ENCODE measurements at places on chromosomes 2 and 18.

GRCh38 chr2:237474442-237474911 is 12.6 kb upstream of the MLPH start:
- no peak for DNase-seq

DNA sequence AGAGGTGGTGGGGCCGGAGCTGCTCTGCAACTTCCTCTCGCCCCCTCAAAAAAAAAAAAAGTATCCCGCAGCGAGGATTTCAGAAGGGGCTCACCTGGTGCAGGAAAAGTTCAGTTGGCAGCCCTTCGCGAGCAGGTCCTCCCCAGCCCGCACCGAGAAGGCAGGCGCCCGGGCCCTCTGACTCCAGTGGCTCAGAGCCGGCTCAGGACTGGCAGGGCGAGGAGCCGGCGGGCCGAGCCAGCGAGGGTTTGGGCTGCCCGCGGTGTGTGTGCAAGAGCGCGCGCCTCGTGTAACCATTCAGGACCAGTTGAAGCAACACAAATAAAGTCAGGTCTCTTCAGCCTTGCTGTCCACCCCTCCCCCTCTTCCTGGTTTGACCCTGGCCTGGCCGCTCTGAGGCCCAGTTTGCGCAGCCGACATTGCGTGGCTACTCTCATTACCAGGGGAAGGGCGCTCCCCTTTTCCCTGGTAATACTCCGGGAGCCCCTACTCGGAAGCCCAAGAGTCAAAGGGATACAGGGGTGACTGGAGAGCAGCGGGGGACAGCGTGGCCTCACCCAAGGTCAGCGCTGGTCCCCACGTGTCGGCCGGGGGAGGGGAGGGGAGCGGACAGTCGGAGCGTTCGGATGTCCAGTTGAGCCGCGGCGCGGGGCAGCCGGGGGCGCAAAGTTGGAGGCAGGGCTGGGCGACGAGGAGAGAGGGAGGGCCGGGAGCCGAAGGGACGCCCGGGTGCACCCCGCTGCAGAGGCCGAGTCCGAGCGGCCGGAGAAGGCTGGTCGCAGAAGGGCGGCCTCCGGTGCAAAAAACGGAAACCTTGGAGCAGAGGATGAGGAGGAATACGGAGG is 12.3 kb downstream of the EN1 start:
- no peak for DNase-seq

- DNase-seq, result no peak
These were observed 175.2 kb upstream of the PKDCC start for GRCh38 chr2:41872646-41873045.

DNA sequence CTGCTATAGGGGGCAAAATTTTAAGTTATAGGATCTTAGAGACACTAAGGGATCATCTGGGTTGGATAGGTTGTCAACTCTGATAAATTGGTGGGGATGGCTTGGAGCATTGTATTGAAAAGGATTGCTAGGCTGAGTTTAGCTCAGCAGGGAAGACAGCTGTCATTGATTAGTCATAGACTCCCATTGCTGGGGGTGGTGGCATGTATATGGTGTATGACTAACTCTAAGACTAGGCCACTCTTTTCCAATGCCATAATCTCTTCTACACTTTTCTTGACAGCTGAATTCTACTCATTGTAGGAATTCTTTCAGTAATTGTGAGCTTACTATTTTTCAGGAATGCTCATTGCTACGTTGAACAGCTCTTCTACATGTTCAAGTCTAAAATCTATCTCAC is 81.3 kb upstream of the PELI1 start:
- no peak for DNase-seq

GRCh38 chr2:46198966-46199365 is 98.2 kb upstream of the EPAS1 start:
- DNase-seq, result no peak

- no peak for DNase-seq
These were observed 16.7 kb downstream of the RNF144A start for GRCh38 chr2:6933911-6934310.

DNA sequence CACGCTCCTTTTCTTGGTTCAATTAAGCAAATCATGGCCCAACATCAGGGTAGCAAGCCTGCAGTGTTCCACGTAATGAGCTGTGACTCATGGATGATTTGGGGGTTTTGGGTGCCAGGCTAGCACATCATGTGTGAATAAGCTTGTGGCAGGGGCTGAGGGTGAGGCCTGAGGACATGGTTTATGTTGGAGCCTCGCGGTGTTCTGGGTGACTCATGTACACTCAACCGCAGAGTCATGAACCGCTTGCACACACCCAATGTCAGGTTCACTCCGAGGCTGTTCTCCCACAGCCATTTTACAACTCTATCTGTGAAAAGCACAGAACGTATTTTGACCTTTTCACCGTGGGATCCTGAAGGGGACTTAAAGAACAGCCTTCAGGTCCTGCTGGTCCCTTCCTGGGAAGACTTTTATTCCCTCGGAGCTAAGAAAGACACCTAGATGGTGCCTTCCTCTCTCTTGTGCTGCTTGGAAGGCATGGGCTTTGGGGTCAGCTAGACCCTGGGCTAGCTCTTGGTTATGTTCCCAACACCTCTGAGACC is 139.9 kb upstream of the ZEB2 start:
- DNase-seq, result peak; percentile 94

- peak; percentile 92 for DNase-seq
These were observed 4.9 kb upstream of the TMEM200C start for GRCh38 chr18:5900262-5900661.

GRCh38 chr18:32529722-32530420 is 59.2 kb upstream of the GAREM1 start:
- DNase-seq, result no peak

GRCh38 chr2:127080938-127081755 is 25.8 kb downstream of the BIN1 start:
- no peak for DNase-seq

DNA sequence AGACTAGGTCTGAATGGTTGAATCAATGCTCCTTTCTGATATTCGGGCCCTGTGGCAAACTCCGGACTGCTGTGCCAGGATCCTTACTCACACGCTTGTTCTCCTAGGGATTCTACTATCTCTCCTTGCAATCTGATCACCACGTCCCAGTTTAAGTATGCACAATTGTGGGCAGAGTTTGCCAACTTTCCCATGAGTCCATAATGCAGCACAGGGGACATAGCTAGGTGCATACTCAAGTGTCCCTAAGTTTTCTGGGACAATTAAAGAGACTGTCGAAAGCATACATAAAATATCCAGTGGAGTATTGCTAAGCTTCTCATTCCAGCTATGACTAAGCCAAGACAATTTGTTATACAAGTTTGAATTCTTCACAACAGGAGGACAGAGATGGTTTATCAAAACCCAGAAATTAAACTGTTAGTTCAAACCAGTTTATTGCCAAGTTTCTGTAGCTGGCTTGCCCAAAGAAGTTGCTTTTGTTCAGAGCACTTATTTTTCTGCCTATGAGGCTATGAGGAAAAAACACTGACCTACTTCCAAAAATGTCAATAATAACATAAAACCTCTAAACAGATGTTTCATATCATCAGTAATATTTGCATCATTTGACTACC is 136.1 kb downstream of the EXOC6B start:
- DNase-seq, result no peak

GRCh38 chr2:235390108-235390815 is 103.6 kb upstream of the AGAP1 start:
- no peak for DNase-seq

DNA sequence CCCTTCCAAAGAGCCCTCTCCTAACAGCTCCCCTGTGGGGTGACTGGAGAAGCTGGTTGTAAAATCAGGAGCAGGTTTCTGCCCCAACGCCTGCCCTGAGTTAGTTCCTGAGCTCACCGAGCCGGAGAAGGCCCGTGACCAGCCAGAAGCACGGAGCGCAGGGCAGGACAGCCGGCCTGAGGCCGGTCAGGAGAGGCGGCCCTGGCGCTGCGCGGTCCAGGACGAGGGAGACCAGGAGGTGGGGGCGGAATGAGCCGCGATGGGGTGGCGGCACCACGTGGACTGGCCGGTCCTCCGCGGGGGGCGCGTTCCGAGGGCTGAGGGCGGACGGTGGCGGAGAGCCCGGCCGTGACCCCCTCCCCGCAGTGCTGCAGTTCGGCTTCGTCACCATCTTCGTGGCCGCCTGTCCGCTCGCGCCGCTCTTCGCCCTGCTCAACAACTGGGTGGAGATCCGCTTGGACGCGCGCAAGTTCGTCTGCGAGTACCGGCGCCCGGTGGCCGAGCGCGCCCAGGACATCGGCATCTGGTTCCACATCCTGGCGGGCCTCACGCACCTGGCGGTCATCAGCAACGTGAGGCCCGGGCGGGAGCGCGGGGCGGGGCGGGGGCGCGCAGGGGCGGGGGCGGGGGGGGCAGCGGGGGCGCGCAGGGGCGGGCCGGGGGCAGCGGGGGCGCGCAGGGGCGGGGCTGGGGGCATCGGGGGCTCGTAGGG is 29.0 kb downstream of the ANO7 start:
- peak; percentile 44 for DNase-seq

DNA sequence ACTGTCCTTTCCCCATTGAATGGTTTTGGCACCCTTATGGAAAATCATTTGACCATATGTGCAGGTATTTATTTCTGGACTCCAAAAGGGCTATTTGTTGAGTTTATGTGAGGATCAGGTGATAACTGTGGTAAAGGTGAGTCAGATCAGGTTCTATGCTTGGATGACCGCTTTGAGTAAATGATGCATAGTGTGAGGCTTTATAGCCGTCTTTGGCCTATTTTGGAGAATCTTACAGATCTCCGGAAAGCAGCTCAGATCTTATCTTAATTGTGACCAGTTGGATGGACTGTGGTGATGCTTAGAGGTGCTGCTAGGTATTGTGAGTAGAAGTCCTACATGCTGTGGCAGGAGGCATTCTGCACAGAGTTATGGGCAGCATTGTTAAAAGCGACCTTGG is 126.2 kb downstream of the METTL8 start:
- DNase-seq, result no peak

GRCh38 chr2:207951734-207952470 is 73.4 kb downstream of the PLEKHM3 start:
- DNase-seq, result no peak

DNA sequence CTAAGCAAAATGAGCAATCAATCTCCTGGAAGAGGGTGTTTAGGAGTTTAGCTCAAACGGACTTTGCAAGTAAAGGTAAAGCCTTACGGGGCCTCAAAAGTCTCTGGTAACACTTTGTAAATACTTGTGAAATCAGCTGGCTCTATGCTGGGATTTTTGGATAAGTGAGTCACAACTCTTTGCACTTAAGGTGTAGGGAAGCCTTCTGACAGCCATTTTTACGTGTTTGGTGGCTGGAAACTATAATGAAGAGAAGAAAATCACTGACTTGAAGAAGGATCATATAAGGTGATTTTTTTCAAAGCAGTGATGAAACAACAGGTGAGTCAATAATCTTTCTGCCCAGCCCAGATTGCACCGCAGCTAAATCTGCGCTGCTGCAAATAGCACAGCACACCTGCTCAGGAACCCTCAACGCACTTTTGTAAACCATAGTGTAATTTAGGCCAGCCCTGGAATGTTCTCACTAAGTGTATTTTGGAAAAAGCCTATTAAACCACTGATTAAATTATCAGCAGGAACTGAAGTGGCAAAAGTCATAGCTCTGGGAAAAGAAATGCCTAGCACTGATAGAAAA is 218.8 kb downstream of the AGPS start:
- no peak for DNase-seq

GRCh38 chr2:29113891-29114321 is 1.3 kb upstream of the CLIP4 start:
- DNase-seq, result peak; percentile 90

DNA sequence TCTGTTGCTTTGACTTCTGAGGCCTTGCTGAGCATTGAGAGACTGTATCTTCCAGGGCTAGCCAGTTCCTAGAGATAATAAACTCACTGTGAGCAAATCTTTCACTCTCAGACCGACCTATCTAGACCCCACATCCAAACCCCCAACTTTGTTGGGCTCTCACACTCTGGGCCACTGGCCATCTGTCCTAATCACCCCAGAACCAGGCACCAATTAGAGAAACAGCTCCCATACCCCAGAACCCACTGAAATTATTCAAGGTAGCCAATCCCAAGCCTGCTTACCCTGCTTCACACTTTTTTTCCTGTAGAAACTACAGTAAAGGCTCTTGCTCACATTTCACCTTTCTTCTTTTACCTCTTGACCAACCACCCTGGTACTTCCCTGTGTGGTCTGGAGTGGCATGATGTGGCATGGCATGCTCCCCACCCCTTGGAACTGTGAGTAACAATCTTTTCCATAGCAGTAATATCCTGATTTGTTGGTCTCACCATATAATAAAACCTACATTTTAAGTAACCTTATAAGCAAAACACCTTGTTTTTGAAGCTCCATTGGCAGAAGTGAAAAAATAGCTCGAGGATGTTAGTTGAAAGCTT is 55.2 kb downstream of the ANKRD12 start:
- DNase-seq, result no peak

GRCh38 chr2:39737661-39738060 is 41.4 kb downstream of the THUMPD2 start:
- DNase-seq, result peak; percentile 21

DNA sequence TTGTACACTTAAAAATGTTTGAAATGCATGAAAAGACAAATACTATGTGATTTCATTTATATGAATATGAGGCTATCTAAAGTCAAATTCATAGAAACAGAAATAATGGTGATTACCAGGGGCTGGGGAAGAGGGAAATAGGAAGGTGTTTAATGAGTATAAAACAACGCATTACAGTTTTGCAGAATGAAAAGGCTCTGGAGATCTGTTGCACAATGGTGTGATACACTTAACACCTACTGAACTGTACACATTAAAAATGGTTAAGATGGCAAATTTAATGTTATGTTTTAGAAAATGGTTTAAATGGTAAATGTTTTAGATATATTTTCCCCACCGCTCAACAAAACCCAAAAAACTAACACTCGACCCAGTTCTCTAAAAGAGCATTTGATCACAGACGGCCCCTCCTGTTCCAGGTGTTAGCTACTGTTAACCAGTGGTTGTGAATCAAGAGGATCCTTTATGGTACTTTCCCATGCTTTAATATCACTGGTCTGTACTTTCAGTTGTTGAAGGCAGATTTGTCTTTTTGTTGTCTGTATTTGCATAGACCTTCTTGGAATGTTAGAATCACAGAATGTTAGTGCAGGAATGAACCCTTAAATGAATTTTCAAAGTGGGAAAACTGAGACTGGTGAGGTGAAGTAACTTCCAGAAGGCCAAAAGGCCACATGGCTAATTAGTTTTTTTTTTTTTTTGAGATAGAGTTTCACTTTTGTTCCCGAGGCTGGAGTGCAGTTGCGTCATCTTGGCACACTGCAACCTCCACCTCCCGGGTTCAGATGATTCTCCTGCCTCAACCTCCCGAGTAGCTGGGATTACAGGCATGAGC is 10.2 kb downstream of the RAB10 start:
- peak; percentile 22 for DNase-seq

DNA sequence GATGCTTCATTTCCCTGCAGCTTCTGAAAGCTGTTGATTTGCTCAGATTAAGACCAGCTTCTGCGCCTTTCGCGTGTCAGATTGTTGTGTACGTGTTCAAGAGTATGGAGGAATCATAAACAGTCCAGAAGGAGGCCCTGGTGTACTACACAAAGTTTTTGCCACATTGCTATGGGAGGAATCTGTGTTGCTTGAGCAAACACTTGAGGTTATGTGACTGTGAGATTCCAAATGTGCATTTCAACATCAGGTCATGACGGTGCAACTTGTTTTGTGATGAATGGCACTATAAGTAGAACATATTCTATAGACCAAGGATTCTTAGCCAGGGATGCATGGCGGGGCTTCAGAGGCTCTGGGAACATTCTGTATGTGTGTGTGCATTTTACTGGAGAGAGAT is 35.0 kb downstream of the SRSF7 start:
- DNase-seq, result peak; percentile 51
